ENCODE measurements at places on chromosomes 5 and 9.
A peak's percentile ranks its signal among the peaks of the same experiment; 100 is the strongest.

DNA sequence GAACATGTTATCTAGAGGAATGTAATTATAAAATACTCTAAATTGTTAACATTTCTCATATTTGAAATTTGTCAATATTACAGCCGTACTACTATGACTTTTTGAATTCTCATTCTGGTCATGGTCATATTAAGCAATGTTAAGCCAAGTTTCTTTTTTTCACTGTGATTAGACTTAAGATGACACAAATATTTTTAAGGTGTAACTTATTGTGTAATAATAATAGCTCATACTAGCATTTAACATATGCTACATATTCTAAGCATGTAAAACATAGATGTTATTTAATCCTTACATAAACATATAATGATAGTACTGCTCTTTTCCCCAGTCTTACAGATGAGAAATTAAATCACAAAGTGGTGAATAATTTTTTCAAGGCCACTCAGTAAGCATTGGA lies 35.9 kb upstream of the LRRC70 start:
- no peak for DNase-seq

DNA sequence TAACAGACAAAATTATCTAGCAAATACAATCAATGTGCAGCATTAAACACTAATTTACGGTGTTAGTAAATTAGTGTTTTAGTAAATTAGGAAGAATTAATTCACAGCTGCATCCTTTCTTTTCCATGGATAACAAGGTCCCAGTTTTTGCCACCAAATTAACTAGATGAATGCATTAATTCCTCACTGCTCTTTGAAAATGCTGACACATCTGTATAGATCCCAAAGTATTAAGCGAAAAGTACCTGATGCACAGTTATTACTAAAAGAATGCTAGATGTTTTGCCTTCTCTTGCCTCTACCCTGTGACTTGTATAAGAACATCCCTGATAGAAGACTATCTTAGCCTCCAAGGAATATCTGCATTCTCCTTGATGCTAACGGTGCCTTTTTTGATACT lies 612.7 kb upstream of the DMAC1 start:
- DNase-seq: no peak

GRCh38 chr5:116772806-116773205 lies 198.2 kb upstream of the SEMA6A start:
- no peak for DNase-seq

DNA sequence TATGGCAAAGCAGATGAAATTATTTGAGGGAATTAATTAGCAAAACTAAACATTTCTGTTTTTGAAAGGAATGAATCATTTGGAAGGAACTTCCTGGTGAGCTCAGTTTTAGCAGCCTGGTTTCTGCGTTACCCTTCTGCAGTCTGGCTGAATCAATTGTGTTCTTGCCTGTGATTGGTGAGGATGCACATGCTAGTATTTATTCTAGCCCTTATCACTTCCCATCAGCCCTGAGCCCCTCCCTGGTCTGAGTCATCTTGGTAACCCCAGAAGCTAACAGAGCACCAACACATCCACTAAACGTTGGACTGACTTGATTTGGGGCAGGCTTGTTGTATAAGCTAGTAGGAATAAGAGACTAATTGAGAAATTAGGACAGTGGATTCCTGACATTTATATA lies 6.6 kb downstream of the TJP2 start:
- peak; percentile 63 for DNase-seq

DNA sequence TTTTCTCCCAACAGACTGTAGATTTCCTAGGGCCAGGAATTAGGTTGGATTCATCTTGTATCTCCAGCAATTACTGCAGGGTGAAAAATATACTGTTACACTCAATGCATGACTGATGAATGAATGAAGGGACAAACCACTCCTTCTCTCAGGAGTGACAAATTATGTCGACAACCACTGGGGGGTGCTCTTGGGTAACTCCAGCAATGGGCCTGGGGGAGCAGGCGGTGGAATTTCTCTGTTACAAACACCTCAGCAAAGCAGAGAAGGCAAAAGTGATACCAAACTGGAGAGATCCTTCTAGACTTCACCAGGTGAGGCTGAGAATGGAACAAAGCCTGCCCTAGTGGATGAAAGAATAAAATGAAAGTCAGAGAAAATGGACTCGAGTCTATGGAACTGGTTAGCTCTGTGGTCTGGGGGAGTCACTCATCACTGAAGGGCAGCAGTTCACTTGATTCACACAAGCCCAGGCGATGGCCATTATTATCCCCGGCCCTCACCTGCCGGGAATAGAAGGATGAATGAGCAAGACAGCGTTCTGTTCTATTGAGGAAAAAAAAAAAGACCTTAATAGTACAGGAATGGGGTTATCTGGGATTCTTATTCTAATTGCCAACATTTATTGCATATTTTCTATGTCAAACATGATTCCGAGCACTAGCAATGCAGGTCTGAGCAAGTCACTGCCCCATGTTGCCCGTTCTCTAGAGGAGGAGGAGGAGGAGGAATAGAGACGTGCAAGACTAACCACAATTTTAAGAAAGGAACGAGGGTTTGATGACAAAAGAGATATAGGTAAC lies 341.1 kb downstream of the ASTN2 start:
- DNase-seq: no peak

DNA sequence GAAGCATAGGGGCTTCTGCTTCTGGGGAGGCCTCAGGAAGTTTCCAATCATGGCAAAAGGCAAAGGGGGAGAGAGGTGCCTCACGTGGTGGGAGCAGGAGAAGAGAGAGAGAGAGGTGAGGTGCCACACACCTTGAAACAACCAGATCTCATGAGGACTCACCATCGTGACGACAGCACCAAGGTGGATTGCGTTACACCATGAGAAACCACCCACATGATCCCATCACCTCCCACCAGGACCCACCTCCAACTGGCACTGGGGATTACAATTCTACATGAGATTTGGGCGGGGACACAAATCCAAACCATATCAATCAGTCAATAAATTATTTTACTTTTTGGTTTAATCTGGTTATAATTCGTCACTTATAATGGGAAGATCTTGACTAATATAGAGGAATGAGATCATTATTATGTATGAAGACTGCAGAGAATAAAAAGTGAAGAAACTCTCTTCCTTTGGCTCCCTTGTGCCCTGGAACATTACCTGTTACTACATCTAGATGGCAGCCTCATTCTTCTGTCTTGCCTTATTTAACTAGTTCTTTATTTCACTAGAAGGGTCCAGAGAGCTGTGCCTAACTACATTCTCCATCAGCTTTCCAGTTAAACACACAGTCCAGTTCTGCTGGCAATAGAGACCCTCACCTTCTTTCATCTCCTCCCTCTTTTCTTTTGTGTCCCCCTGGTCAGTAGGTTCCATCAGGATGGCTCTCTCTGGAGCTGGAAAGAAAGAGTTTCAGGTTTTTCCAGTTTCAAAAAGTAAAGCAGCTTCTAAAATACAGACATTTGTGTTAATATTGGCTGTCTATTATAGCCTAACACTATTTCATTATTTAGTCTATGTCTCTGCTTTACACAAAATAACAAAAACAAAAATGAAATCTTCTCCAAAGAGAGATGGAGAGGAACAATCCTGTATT lies 21.7 kb upstream of the SPINK7 start:
- no peak for DNase-seq

- DNase-seq: no peak
Observed at GRCh38 chr5:140965905-140966292, 377 bp upstream of the PCDHAC2 start.

GRCh38 chr5:130532786-130533185 lies 628.5 kb downstream of the CHSY3 start:
- DNase-seq: no peak

DNA sequence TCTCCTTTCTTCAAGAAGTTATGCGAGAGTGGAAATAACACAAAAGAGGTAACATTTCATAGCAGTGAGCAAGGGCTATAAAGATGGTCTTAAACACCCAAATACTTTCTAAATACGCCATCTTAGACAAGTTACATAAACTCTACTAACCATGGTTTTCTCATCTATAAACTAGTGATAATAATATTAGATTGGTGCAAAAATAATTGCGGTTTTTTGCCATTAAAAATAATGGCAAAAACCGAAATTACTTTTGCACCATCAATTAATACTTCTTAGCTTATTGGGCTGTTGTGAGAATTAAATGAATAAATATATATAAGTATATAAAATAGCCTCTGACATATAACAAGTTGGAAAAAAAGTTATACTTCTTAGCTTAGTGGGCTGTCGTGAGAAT lies 23.7 kb downstream of the GABRA6 start:
- DNase-seq: no peak

GRCh38 chr5:91383956-91384300 lies 811 bp upstream of the ARRDC3 start:
- peak; percentile 36 for DNase-seq

GRCh38 chr9:131995382-131995781 lies 84.3 kb downstream of the MED27 start:
- DNase-seq: no peak

DNA sequence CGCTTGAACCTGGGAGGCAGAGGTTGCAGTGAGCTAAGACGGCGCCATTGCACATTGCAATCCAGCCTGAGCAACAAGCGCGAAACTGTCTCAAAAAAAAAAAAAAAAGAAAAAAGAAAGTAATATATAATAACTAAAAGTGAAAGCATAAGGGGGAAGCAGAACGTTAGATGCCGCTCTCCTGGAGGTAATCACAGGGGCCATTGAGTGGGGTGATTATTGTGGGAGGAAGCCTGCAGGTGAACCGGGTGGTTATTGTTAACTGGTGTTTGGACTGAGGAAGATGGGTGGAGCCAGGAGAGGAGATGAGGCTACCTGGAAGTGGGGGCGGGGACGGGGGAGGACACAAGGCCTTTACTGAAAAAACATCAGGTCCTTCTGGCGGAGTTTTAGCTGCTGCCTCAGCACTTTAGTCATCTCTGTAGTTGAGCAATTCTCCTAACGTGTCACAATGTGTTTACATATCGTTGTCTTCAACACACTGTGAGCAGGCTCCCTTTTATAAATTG lies 5.3 kb upstream of the TJP2 start:
- DNase-seq: no peak

DNA sequence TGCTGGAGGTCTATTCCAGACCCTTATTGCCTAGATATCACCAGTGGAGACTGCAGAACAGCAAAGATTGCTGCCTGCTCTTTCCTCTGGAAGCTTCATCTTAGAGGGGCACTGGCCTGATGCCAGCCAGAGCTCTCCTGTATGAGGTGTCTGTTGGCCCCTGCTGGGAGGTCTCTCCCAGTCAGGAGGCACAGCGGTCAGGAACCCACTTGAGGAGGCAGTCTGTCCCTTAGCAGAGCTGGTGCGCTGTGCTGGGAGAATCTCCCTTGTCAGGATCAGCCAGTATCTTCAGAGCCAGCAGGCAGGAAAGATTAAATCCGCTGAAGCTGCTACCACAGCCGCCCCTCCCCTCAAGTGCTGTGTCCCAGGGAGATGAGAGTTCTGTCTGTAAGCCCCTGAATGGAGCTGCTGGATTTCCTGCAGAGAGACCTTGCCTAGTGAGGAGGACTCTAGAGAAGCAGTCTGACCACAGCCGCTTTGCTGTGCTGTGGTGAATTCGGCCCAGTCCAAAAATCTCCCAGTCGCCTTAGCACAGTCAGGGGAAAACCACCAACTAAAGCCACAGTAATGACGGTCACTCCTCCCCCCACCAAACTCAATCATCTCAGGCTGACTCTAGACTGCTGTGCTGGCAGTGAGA lies 124.1 kb downstream of the JAKMIP2 start:
- DNase-seq: no peak

- no peak for DNase-seq
Observed at GRCh38 chr5:102813740-102814139, 58.6 kb downstream of the PAM start.

- DNase-seq: no peak
Observed at GRCh38 chr9:97394881-97395280, 17.0 kb upstream of the TDRD7 start.

GRCh38 chr9:128733256-128733655 lies 9.3 kb upstream of the ZDHHC12 start:
- peak; percentile 47 for DNase-seq

DNA sequence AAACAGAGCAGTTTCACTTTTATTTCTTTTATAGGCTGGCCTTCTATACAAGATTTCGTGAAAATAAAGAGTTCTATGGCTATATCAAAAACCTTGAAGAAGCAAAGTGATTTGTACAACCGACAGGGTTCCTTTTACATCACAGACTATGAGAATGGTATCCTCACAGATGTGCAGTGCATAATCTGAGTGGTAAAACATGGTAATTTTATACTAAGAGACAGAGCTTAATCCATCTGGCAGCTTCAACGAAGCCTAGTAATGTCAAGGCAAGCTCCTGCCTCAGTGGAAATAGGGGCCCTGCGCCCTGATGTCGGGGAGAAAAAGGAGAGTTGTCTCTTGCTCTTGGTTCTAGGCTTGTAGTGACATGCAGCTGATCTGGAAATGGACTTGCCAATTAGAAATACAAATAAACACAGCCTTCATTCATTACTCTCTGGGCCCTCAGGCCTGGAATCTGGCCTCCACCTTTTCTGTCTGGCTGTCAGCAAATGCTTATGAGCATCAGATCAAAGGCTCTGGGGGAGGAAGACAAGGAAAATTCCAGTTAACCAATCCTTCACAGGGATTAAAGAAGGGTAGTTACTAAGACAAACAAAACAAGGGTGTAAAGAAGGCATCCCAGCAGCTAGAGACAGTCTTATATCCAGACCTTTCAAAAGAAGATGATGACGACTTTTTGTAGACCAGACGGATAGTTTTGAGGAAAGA lies 33.6 kb upstream of the TRIM32 start:
- no peak for DNase-seq

- DNase-seq: no peak
Observed at GRCh38 chr9:21443849-21444625, 3.8 kb downstream of the IFNA1 start.

- no peak for DNase-seq
Observed at GRCh38 chr5:141734501-141735229, 52.6 kb upstream of the ARAP3 start.

DNA sequence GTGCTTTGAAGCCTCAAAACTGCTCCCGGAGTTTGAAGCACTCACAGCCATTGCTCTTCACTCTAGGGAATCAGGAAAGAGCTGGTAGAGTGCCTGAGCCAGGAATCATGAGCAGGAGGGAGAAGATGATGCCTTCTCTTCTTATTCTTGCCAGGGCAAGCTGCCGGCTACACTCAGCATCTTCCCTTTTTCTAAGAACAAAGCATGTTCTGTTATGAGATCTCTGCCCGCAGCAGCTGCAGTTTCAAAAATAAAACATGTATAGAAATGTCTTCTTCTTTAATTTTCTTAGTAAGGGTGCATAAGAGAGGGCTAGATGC lies 57.9 kb upstream of the RICTOR start:
- no peak for DNase-seq

DNA sequence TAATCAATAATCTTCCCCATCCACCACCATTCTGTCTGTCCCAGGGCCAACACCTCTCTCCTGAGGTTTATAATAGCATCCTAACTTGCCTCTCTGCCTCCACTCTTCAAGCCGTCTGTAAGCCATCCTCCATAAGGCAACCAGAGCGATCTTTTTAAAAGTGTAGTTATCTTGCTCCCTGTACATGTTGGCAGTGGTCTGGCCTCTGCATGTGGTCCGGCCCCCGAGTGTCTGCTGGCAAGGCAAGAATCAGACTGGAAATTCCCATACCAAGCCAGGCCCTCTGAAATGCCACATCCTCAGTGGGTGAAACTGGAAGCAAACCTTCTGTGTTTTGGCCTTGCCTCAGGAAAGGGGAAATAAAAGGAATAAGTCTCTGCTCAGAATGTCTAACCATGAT lies 17.0 kb downstream of the TTLL11 start:
- DNase-seq: no peak

GRCh38 chr9:36154331-36154952 lies 14.7 kb upstream of the CCIN start:
- peak; percentile 77 for DNase-seq

GRCh38 chr5:111834926-111835599 lies 78.1 kb upstream of the NREP start:
- DNase-seq: no peak

- no peak for DNase-seq
Observed at GRCh38 chr5:8848366-8848765, 697.5 kb downstream of the SEMA5A start.
